ENCODE measurements at places on chromosomes 13 and 19.
A peak's percentile ranks its signal among the peaks of the same experiment; 100 is the strongest.

GRCh38 chr13:76620036-76620435 is 266.2 kb downstream of the KCTD12 start:
- DNase-seq = no peak

DNA sequence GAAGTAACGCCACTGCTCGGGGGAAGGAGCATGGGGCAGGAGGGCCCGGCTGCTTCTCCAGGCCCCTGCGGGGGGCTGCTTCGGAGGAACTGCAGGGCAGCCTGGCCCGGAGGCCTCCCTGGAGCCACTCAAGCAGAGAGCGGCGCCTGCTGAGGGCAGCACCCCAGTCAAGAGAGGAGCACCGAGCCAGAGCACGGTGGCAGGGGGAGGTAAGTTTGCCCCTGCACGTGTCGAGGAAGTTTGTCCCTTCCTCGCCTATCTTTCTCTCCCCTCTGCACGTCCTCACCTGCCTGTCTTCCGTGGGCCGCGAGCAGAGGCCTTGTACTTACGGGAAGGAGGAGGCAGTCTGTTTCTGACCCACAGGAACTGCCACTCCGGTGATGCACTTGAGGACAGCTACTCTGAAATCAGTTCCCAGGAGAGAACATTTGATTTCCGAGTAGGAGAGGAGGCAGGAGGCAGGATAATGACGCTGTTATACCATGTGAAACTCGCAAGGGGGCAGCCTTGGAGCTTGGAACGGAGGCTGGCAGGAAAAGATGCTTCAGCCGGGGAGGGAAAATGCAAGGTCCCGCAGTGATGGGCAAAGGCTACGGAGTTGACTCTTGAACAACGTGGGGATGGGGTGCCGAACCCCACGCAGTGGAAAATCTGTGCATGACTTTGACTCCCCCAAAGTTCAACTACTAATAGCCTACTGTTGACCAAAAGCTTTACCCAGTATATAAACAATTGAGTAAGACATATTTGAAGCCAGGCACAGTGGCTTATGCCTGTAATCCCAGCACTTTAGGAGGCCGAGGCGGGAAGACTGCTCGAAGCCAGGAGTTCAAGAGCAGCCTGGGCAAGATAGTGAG is 5.0 kb downstream of the FFAR1 start:
- peak; percentile 90 for DNase-seq

DNA sequence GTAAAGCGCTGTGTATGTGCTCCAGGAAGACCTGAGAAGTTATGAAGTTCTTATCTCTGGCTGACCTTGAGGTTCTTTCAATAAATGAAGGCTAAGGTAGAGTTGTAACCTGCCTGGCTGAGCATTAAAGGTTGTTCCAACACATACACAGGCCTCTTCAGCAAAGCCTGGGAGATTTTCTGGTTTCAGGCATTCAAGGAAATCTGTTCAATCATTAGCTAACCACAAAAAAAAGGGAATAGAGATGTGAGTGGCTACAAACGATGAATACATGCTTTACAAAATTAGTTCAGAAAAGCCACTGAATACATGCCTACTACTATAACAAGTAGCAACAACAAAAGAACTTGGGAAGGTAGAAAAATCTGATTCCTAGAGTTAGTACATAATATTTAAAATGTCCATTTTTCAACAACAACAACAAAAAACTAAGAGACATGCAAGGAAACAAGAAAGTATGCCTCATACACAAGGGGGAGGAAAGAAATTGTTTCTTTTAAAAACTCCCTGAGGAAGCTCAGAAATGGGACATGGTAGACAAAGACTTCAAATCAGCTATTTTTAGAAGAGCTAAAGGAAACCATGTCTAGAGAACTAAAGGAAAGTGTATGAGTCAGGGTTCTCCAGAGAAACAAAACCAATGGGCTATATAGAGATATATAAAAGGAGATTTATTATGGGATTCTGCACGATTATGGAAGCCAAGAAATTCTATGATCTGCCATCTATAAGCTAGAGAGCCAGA is 191.5 kb upstream of the IPO5 start:
- DNase-seq = no peak

DNA sequence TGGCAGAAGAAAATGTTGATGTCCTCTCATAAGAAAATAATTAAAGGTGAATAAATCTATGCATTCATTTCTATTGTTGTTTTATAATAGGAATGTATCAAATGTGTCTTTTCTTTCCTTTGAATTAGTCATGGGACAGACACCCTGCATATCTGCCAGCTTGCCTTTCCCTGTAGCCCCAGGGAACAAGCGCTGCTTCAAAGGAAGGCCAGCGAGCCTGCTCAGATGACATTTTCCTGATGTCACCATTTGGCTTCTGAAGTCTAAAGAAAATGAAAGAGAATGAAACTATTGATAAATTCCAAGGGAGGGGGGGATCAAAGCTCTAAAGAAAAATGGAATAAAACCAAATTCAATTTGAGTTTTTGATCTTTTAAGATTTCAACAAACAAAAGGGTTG is 574.8 kb downstream of the IRS2 start:
- no peak for DNase-seq

- peak; percentile 57 for DNase-seq
Measured at GRCh38 chr19:2487842-2488241, 11.9 kb downstream of the GADD45B start.

GRCh38 chr19:49098795-49099194 is 13.5 kb downstream of the SNRNP70 start:
- DNase-seq = no peak

- DNase-seq = no peak
Measured at GRCh38 chr19:995051-995827, 5.0 kb upstream of the GRIN3B start.

DNA sequence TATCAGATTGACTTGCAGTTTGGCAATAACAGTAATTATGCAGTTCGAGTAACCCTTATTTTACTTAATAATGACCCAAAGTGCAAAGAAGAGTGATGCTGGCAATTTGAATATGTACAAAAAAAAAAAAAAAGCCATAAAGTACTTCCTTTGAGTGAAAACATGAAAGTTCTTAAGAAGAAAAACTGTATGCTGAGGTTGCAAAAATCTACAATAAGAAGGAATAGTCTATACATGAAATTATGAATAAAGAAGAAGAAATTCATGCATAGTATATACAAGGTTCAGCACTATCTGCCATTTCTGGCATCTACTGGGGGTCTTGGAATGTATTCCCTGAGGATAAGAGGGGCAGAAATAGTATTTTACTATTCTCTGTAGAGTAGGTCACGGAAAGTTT is 55.9 kb downstream of the ZC3H13 start:
- DNase-seq = no peak

- DNase-seq = no peak
Measured at GRCh38 chr13:44068737-44069136, 189.0 kb downstream of the LACC1 start.

GRCh38 chr13:112761701-112762689 is 72.2 kb downstream of the ATP11A start:
- DNase-seq = no peak

GRCh38 chr19:755063-755462 is 4.2 kb downstream of the MISP start:
- no peak for DNase-seq

GRCh38 chr13:112957295-112957677 is 11.7 kb upstream of the MCF2L start:
- no peak for DNase-seq

DNA sequence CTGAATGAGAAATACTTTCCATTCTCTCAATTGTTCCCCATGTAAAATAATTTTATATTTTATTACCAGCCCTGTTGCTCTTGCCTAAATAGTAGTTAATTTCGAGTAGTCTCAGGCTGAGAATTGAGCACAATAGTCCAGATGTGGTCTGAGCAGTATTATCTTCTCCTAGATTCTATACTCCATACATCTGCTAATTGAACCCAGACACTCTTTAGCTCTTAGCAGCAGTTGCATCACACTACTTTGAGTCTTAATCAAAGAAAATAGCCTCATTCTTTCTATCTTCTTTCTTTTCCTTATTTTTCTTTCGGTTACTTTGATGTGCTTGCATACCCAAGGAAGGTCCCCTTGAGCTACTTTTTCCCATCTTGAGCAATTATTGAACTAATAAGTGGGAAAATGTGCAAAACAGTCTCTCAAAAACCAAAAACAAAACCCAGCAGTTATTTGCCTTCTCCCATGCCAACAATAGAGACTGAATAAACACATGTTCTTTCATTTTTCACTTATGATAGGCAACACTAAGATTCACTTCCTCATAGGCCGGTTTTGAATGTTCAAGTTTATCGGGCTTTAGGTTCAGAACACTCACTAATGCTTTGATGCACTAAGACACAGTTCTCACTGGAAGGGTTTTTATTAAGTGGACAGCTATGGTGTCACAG is 204.5 kb downstream of the POU4F1 start:
- DNase-seq = no peak

GRCh38 chr13:89925107-89925506 is 1422.4 kb upstream of the MIR17HG start:
- no peak for DNase-seq

- DNase-seq = no peak
Measured at GRCh38 chr13:21362741-21363140, 96.4 kb downstream of the ZDHHC20 start.

DNA sequence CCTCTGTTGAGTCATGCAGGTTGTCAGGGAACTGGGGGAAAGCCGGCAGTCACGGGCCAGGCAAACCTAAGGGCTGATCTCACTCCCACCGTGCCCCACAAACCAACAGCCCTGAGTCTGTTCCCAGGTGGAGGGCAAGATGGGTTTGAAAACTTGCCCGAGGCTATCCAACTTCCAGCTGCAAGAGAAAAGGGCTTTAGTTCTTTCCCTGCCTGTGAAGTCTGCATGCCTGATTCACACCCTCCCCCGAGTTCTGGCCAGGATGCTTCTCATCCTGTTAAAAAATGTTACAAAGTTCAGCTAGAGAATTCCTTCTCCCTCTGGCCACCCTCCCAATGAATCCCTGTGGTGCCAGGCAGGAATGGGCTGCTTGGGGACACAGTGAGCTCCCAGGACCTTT is 33.1 kb downstream of the MYO16 start:
- no peak for DNase-seq

DNA sequence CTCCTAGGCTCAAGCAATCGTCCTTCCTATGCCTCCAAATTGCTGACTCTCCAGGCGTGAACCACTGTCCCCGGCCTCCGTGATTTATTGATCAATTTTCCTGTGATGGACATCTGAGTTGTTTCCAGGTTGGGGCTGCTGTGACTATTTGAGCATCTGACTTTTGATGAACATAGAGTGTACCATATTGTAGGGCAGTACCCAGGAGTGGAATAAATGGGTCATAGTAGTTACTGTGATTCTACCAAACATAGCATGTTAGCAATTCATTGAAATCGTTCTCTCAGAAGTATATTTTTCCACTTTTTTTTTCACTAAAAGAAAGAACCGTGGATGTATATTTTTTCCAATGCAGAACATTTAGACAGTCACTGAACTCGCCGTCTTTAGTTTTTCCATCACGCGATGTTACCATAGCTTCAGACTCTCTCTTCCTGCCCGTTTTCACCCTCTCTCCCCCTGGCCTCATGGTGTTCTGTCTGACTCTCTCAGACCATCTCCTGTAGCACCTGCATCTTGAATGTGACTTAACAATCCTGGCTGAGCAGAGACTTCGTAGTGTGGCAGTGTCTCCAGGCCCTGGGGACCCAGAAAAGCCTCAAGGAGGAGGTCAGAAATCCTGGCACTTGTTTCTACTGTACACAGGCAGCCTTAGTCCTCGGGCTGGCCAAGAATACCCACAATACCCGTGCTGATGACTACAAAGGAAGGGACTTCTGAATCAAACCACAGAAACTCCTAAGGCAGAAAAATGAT is 3.2 kb upstream of the RASGRP4 start:
- peak; percentile 67 for DNase-seq

DNA sequence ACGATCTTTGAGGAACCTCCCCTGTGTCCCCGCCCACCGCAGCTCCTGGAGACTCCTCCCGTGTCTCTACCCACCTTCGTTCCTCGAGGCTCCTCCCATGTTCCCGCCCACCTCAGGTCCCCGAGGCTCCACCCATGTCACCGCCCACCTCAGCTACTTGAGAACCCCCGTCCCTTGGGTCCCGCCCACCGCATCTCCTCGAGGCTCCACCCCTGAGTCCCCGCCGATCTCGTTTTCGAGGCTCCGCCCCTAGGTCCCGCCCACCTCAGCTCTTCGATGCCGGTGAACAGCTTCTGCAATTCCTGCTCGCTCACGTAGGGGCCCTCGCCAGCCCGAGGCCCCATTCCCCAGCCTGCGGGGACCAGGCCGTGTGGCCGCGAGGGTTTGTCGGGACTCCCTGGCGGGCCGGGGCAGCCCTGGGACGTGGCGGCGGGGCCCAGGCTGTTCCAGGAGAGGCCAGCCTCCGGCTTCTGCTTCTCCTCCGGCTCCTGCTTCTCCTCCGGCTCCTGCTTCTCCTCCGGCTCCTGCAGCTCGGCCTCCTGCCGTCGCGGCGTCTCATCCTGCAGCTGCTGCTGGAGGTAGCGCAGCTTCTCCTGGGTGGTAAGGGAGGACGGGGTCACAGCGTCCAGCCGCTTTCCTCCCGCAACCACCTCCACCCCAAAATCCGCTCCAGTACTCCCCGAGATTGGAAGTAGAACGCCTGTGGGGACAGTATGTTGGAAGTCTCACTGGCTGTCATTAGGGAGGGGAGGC is 16.7 kb downstream of the TSKS start:
- peak; percentile 80 for DNase-seq

GRCh38 chr13:74372511-74372910 is 238.3 kb upstream of the KLF12 start:
- no peak for DNase-seq
